AG20443 (cell line): ENCODE measurements at places on chromosomes 4 and X.
A peak's percentile ranks its signal among the peaks of the same experiment; 100 is the strongest.

- DNase-seq = no peak
Observed at GRCh38 chr4:119730671-119730950, 102.0 kb upstream of the PDE5A start.

- DNase-seq = no peak
Observed at GRCh38 chrX:13898083-13898482, 81.2 kb upstream of the GPM6B start.

GRCh38 chr4:169201222-169202144 is 69.3 kb downstream of the SH3RF1 start:
- DNase-seq = peak; percentile 18

- DNase-seq = no peak
Observed at GRCh38 chrX:44669626-44670025, 127.0 kb upstream of the FUNDC1 start.

- no peak for DNase-seq
Observed at GRCh38 chrX:53084863-53085262, 2.7 kb downstream of the TSPYL2 start.
